ENCODE measurements at places on chromosomes 5 and 9.
A peak's percentile ranks its signal among the peaks of the same experiment; 100 is the strongest.

DNA sequence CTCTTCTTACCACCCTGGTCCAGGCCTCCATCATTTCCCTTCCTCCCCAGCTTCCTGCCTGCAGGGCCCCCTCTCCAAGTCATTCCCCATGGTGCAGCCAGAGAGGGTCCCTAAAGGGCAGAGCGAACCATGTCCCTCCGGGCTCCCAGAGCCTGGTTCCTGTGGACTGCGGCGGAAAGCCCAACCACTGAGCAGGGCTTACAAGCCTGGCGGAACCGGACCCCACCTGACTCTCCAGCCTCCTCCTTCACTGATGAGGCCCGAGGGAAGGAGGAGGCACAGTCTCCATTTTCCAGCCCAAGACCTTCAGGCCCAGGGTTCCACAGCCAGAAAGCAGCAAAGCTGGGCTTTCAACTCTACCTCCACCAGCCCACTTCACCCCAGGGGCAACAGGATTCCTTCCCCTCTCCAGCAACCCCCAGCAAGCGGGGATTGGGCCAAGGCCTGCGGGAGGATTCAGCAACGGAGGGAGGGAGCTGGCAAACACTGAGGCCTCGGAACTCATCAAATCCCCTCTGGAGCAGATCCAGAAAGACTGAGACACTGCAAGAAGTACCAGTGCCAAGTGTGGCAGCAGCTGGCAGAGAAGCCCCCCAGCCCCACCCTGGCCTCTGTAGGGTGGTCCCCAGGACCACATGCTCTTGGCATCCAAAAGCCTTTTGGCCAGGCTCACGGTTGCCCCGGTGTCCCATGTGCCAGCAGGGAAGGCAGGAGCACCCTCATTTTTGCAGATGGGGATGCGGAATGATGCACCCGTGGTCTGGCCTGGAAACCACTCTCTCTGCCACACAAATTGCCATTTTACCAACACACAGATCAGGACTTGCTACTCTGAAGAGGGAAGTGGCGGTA is 3.1 kb downstream of the FAM163B start:
- DNase-seq, result peak; percentile 6

DNA sequence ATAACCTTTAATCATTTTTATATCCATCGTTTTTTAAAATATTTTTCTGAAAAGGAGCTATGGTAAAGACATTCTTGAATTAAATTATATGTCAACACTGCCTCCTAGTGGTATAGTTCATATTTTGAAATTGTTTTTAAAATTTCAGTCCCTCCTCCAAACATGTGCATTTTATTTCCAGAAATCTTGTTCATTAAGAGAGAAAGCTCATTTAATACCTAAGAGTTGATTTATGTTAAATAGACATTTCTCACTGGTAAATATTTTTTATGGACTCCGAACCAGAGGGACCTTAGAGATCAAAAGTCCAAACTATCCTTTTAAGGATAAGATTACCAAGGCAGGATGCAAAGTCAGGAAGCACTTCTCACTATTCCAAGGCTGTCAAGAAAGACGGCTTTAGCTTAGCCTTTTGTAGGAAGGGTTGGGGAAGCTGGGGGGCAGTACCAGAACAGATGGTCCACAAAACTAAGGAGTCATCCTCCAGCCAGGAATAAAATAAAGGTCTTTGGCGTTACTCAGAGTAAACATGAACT is 21.6 kb downstream of the BHMT start:
- DNase-seq, result peak; percentile 63

- DNase-seq, result no peak
Observed at GRCh38 chr5:74578356-74579044, 62.0 kb downstream of the ENC1 start.

- DNase-seq, result no peak
Observed at GRCh38 chr5:156402387-156402921, 75.5 kb downstream of the SGCD start.
